Stimulated activated CD8-positive, alpha-beta memory T cell treated with anti-CD3 and anti-CD28 coated beads, Interleukin-12 subunit alpha, Interleukin-12 subunit beta, amount 100 ng/mL, for 4 hours (primary cell): ENCODE measurements at places on chromosomes 16 and 17.

GRCh38 chr16:68403177-68403576, 45.1 kb downstream of the SMPD3 start:
- no peak for DNase-seq

- DNase-seq = no peak
Observed at GRCh38 chr17:16974569-16975276, 2.8 kb upstream of the TNFRSF13B start.

- no peak for DNase-seq
Observed at GRCh38 chr16:73230651-73231050, 182.7 kb upstream of the ZFHX3 start.

GRCh38 chr16:86343796-86344585, 166.3 kb upstream of the FOXF1 start:
- DNase-seq = no peak

DNA sequence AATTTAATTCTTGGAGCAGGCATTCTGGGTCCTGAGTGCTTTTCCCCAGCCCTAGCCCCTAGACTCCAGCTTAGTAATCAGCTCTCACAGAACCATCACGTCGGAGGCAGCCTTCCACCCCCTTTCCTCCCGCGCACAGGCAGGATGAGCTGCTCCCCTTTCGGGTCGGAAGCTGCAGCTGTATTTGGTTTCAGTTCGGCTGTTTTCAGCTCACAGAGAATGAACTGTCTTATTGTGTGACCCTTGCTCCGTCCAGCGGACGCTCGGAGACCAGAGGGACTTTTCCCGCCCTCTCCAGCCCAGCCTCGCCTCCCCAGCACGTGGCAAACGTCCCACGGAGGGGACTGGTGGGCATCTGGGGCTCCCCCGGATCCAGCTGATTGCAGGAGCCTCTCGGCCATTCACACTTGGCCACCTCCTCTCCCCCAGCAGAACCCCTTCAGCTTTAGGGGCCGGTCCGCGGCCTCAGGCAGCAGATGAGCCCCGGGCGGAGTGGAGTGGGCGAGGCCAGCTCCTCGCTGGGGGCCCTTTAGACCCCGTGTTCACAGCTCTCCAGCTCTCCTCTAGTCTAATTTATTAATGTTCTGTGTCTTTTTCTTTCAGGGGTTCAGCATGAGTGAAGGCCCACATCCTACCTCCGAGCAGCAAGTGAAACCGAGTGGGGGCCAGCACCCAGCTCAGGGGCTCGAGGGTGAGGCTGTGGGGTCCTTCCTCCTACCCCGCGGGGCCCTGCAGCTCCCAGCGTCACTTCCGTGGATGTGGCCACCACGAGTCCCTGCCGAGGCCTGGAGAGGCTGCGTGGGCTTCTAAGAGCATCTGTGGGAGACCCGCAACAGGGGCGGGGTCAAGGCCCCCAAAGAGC, 863 bp upstream of the UTS2R start:
- no peak for DNase-seq

DNA sequence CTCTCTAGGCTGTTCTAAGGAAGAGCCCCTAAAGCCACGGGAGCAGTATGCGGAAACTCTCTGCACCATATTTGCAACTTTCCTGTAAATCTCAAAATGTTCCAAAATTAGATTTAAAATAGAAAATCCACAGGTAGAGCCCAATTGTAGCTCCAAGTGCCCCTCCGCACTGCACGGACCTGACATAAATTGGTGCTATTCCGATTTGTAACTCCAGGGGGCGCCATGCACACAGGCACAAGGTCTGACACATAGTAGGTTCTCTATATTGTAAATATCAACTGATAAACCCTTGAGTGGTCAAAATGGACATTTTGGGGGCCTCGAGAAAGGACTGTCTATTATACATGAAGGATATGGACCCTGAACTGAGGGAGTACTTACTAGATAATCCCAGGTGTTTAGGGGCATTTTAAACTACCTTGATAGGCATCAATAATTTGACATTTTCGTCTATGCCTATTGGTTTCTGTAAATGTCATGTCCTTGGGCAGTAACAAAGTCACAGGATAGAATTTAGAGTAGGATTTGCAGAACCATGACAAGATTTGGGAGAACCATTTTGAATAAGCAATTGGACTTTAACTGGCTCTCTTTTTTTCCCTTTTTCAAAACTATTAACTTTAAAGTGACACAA, 36.6 kb upstream of the TMEM132E start:
- DNase-seq = peak; percentile 2

GRCh38 chr17:59202320-59202719, 7.5 kb upstream of the SMG8 start:
- DNase-seq = no peak

- DNase-seq = no peak
Observed at GRCh38 chr16:31148896-31149295, 970 bp downstream of the PRSS36 start.

DNA sequence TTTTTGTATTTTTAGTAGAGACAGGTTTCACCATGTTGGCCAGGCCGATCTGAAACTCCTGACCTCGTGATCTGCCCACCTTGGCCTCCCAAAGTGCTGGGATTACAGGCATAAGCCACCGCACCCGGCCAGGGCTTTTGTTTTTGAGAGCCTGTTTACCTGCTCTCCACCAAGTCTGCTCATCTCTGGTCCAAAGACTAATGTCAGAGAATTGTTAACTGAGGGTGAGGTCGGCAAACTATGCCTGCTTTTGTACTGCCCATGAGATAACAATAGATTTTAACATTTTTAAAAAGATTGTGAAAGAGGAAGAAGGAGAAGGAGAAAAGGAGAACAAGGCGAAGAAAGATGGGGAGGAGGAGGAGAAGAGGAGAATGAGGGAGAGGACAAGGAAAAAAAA, 26.0 kb downstream of the TMEM238L start:
- no peak for DNase-seq

DNA sequence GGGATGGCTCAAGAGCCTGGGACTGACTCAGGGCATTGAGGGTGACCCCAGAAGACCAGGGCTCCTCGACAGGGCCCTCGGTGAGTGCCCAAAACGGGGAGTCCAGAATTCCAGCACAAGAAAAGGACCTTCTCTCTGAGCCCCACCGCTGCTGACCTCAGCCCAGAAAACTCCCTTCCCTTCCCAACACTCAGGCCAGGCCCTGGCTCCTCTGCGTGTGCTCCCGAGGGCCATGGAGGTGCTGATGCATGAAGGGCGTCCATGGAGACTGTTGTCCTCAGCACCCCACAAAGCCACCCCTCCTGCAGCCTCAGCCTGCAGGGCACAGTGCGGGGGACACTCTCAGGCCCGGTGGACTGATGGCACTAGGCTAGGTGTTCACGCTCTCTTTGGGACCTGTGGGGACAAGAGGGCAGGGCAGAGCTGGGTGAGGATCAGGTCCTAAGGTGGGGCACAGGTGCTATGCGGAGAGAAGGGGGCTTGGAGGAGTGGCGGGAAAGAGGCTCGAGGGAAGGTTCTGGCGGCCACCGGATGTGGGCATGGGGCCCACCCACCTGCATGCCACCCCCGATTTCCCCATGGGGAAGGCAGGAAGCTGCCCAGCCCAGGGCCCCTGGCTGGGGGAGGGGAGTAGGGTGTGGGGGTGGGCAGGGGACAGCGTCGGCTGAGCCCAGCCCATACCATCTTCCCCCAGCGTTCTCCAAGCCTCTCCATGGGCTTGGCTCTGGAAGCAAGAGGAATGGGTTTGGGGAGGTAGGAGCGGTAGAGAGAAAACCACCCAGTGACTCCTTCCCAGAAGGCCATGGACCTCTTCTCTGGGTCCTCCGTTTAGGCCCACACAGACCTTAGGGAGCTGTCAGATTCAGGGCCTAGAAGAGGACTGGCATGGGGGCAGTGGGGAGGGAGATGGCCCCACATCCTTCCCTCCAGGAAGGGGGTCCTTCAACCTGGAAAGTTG, 4.5 kb upstream of the TSPOAP1 start:
- DNase-seq = peak; percentile 56

DNA sequence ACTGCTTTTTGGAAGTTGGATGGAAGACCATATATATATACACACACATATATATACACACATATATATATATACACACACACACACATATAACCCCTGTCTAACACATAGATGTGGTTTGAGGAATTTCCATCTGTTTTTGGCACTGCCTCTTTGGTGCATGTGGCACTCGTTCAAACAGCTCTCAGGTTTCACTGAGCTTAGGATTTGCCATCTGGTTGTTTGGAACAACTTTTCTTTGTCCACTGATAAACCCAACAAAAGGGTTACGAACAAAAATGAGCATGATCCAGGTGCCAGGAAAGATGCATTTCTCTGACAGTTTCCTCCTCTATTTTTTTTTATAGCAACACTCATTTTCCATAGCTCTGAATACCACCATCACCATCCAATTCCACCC, 14.6 kb upstream of the KCNJ16 start:
- DNase-seq = no peak

DNA sequence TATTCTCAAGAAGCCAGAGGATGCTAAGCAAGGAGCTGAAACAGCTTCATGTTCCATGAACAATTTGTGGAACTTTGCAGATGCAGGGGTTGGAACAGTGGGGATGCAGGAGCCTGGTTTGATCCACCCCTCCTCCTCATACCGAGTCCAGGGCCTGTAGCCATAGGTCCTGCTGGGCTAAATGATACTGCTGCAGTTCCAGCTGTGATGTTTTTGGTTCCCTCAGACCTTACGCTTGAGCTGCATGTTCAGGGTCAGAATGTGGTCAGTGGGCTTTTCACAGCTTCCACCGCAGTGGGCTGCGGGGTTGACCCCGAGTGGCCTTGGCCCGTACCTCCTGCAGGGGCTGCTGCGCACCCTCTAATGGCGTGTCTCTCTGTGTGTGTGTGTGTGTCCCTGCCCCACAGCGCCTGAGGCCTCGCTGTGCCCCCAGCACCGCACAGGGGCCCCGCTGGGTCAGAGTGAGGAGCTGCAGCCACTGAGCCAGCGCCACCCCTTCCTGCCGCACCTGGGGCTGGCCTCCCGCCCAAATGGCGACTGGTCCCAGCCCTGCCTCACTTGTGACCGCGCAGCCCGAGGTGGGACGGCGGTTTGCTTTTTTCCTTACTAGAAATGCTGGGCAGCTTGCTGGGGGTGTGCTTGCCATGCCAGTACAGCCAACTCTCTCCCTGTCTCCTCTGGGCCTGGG, 48.2 kb downstream of the EPN2 start:
- no peak for DNase-seq

DNA sequence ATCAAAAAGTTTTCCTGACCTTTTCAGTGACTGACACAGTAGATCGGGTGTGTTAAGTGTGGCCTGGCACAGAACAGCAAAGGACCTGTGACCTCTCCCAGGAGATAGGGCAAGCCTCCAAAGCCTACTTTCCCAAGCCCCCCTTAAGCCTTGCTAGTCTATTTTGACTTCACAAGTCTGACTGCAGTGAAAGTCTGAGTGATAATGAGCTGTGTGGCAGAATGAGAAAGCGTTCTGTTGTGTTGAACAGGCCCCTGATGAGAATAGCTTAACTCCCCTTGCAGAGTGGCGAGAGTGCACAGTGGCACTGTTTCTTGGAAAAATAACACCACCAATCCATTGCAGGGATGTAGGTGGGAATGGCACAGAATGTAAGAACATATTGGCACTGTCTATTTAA, 32.8 kb downstream of the MMD start:
- no peak for DNase-seq

- DNase-seq = no peak
Observed at GRCh38 chr17:37413875-37414519, 7.3 kb downstream of the TADA2A start.

GRCh38 chr16:50526796-50527195, 21.4 kb upstream of the NKD1 start:
- no peak for DNase-seq

- no peak for DNase-seq
Observed at GRCh38 chr16:83831456-83831987, 23.7 kb downstream of the HSBP1 start.

DNA sequence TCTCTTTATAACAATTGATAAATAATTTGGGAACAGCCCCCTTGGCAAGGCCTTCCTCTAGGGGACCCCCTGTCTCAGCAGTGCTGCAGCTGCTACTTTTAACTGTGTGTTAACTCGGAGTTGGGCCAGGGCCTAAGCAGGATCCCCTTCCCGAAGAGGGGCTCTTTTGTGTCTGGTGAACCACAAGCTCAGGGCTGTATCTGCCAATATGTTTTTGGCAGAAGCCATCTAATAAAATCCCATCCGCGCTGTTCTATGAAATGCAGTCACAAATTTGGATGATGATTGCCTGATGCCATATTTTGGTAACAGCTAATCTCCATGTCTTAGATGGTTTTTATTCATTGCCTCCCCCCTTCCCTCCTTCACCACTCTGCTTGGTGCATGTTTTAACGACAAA, 267.7 kb downstream of the FTO start:
- DNase-seq = no peak

- no peak for DNase-seq
Observed at GRCh38 chr16:53465606-53466280, 31.5 kb downstream of the RBL2 start.

DNA sequence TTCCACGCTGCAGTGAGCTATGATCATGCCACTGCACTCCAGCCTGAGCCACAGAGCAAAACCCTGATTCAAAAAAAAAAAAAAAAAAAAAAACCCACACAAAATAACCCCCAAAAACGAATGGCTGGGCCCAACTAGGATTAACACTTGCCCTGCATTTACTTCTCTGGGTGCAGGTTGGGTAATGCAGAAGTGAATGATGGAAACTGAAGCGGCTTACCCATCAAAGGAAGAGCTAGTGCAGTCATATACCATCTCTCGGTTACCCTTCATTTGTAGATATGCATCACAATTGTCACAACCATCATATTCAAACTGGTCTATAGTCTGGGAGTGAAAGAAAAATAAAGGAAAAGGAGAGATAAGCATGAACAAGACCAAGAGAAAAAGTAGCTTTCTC, 819 bp downstream of the SUPT4H1 start:
- DNase-seq = no peak

GRCh38 chr17:68387435-68388218, 69.7 kb downstream of the WIPI1 start:
- DNase-seq = no peak

- DNase-seq = no peak
Observed at GRCh38 chr17:60159479-60159866, 9.7 kb downstream of the CA4 start.

DNA sequence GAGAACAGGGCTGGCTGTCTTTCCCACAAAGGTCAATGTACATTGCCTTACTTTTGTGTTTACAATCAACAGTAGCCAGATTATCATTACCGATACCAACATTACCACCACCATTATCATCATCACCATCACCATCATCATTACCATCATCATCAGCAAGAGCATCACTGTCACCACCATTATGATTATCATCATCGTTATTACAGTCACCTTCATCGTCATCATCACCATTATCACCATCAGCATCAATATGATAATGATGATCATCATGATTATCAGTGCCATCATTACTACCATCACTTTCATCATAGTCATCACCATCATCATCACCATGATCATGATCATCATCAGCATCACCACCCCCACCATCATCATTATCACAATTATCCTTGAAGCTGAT, 43.3 kb upstream of the RBFOX1 start:
- no peak for DNase-seq

DNA sequence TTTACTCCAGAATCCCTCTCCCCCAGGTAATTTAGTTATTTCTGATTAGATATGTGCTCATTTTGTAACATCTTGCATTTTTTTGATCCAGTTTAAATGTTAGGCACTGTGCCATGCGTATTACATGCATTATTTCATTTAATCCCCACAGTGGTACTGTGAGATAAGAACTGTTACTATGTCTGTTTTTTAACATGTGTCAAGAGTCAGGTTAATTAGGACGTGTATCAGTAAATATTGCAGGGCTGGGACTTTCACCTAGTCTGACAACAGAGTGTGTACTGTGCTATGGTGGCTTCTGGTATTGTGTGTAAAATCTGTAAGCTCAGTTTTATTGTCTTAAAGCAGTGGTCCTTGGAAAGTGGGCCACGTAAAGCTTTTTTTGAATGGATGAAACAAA, 10.6 kb downstream of the RSPRY1 start:
- no peak for DNase-seq

- DNase-seq = no peak
Observed at GRCh38 chr16:68478526-68479250, 30.4 kb upstream of the SMPD3 start.
